Stimulated activated CD8-positive, alpha-beta memory T cell treated with anti-CD3 and anti-CD28 coated beads, Interleukin-15, amount 100 ng/mL, for 48 hours (primary cell): ENCODE measurements at places on chromosomes 3 and 15.

DNA sequence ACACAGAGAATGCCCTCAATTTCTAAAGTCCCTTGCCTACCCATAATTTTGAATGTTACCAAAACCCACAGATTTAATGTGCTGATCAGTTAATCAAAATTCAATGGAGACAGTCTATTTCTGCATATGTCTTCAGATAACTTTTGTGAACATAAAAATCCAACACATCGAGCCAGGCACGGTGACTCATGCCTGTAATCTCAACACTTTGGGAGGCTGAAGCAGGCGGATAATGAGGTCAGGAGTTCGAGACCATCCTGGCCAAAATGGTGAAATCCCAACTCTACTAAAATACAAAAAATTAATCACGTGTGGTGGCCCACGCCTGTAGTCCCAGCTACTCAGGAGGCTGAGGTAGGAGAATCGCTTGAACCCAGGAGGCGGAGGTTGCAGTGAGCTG is 49.3 kb downstream of the PEAK1 start:
- no peak for DNase-seq

GRCh38 chr3:72977060-72977808 is 19.4 kb upstream of the PPP4R2 start:
- DNase-seq, result no peak

GRCh38 chr3:154112146-154112852 is 8.9 kb upstream of the ARHGEF26 start:
- DNase-seq, result no peak

DNA sequence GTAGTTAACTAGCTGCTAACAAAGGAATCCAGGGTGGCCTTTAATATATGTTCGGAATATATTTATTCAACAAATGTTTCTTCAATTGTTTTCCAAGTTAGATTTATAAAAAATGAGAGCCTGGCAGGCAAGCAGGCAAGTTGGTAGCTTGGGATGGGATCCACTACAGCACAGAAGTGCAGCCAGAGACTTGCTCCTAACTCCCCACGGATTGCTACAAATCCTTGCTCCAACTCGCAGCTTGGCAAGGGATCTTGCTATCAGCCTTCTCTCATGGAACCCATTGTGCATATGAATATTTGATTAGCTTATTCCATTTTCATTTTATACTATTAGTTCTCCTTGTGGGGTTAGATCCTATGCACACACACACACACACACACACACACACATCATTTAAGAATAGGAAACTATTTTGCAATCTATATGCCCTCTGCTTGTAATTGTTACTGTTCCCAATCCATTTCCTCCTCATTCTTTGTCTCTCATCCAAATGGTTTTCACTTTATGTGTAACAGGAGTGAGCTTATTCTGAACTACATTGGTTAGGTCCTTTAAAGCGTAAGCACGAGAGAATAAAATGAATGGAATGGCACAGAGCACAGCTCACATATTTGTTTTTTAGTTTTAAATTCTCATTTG is 505.6 kb downstream of the LPP start:
- DNase-seq, result no peak

DNA sequence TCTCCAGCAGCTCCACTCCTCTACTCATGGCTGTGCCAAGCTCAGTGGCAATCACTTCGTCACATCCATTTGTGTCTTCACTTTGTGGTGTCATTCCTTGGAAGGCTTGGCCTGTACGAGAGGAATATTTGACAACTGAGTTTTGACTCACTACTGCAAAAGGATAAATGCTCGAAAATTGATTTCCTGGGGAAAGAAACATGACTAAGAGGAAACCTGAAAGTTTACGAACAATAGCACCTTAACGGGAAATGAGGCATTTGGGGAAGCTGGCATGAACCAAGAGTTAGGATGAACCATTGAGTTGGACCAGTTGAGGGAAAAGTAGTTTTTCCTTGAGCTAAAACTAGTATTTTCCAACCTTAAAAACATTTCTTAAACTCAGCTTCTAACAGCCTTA is 74.2 kb upstream of the ABHD17C start:
- no peak for DNase-seq
